Activated CD4-positive, CD25-positive, alpha-beta regulatory T cell treated with anti-CD3 and anti-CD28 coated beads, Interleukin-2, amount 50 U/mL, for 72 hours (primary cell): ENCODE measurements at places on chromosomes 3 and 15.

DNA sequence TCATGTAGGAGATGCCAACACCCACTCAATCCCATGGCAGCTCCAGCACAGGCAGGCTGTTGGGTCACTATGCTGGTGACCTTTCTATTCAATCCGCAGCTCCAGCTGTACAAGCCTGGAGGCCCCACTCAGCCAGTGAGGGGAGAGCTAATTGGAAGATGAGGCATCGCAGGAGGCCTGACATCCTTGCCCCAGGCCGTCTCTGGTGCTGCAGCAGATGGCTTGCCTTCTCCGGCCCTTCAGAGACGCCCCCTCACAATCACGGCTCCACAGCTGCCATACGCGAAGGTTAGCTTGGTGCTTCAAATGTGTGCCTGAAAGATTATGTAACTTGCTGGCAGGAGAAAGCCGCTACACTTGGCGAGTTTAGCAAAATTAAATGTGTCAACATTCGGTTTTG is 104.2 kb upstream of the CLSTN2 start:
- no peak for DNase-seq

DNA sequence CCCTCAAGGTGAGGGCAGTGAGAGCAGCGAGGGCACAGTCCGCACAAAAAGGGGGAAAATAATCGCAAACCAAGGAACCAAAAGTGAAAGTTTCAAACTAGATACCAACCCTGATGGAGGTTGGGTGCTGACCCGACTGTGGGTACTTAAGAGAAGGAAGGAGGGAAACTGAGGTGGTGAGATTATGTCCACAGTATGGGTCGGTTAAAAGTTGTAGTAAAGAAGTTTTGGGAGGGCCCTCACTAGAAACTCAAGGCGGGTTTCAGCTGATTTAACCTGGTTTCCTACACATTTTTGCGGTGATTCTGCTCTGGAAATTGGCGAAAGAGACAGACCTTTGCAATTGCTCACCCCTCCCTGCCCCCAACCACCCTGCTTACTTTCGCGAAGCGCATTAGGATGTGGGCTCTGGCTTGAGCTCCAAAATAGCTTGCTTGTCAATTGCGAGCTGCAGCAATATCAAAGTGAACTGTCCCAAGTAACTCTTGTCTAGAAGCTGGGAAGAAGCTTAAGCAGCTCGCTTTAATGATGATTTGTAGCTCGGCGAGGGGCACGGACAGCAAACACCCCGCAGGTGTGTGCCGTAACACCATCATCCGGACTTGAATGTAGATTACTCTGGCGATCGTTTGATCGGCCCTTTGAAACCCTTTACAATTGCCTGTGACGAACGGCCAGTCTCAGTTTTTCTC is 15.8 kb downstream of the SOX2 start:
- DNase-seq: no peak

DNA sequence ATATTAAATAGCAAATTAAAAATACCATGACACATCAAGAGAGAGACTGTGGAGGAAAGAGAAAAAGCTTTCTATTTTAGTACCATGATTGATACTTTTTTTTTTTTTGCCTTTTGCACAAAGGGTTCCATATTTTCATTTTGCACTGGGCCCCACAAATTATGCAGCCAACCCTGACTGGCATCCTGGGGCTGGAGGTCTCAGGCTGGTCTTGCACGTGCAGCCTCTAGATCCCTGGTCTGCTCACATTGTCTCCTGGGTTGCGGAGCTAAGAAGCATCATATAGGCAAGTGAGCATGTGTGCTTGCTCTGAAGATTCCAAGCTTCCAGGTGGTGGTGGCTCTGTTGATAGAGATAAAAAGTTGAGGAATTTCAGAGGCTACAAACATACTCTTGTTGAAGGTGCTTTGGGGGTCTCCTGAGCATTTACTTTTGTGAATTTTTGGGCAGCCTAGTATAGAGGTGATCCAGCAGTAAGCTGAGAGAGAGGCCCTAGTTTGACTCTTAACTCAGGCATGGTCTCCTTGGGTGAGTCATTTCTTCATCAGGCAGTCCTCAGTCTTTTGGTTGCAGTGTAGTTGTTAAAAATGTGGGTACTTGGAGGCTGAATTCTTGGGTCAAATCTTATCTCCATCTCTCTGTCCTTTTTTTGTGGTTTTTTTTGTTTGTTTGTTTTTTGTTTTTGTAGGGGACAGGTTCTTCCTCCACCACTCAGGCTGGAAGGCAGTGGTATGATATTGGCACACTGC is 31.3 kb downstream of the SMAD3 start:
- DNase-seq: no peak

- no peak for DNase-seq
These were observed 13.9 kb downstream of the MAPKAPK3 start for GRCh38 chr3:50630877-50631276.

GRCh38 chr15:96285305-96285704 is 45.2 kb upstream of the NR2F2 start:
- DNase-seq: no peak

DNA sequence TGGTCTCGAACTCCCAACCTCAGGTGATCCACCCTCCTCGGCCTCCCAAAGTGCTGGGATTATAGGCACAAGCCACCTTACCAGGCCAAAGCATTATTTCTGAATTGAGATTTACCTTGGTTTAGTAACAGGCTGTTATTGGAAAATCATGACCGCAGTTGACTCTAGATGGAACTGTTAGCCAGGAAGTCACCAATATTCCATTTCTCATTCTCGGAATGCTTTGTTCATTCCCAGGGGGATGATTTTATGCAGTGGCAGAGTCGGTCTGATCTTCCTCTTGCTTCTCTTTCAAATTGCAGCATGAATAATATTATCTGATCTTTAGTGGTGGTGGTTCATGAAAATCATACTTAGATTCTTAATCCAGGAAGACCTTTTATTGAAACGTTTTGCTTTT is 195.5 kb upstream of the MBNL1 start:
- no peak for DNase-seq

GRCh38 chr3:4396542-4396941 is 70.5 kb downstream of the SUMF1 start:
- DNase-seq: no peak

- no peak for DNase-seq
These were observed 62.7 kb upstream of the DNAJC19 start for GRCh38 chr3:181052256-181052655.

DNA sequence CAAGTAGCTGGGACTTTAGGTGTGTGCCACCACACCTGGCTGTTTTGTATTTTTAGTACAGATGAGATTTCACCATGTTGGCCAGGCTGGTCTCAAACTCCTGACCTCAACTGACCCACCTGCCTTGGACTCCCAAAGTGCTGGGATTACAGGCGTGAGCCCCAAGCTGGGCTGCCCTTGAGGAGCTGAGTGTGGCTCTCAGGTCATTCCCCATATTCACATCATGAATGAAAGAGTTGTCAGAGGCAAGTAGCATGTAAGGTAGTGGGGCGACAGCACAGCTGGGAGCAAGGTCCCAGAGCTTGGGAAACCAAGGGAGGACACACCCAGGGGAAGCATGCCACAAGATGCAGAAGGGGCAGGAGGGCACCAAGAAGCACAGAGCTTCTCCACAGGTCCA is 4.9 kb downstream of the CCDC71 start:
- no peak for DNase-seq

- DNase-seq: no peak
These were observed 145.5 kb downstream of the FBN1 start for GRCh38 chr15:48499978-48500377.

DNA sequence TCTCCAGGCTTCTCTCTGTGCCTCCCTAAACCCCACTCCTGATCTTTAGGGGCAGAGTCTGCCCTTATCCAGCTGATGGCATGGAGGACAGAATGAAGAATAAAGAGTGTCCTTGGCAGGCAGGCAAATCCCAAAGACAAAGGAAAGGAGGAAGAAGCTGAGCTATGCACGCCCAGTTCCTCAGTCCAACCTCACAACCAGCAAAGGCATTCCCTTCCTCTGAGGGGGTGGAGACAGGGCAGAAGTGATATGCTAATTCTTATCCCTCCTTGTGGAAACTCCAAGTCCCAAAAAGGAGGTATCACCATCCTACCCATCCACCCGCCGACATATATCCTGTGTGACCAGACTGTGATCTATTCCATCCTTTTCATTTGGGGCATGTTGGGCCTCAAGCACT is 10.5 kb upstream of the CCDC54 start:
- DNase-seq: no peak

GRCh38 chr15:85828874-85829273 is 34.1 kb upstream of the KLHL25 start:
- DNase-seq: no peak

DNA sequence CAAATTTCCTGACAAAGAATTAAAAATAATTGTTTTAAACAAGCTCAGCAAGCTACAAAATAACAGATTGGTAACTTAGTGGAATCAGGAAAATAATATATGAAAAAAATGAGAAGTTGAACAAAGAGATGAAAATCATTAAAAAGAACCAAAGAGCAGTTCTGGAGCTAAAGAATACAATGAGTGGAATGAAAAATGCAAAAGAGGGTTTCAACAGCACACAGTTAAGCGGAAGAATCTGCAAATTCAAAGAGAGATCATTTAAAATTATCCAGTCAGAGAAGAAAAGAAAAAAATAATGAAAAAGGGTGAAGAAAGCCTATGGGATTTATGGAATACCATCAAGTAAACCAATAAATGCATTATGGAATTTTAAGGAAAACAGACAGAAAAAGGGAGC is 6.2 kb upstream of the GABRR3 start:
- DNase-seq: no peak

DNA sequence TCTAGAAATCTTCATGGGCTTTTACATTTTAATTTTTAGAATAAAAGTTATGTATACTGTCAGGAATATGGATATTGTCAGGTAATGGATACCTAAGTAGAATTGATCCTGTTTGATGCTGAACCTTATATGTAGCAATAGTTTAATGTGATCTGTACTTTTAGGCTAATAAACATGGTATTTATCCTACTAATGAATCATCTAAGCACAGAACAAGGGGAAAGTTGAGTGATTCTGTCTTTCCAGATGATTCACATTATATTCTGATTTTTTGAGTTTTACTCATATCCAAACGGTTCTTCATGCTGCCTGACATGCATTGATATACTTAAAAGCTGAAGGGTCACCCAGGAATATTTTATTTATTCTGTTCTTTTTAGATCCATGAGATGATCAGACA is 34.5 kb downstream of the FANCI start:
- no peak for DNase-seq

GRCh38 chr15:69290346-69291164 is 8.2 kb upstream of the PAQR5 start:
- no peak for DNase-seq

DNA sequence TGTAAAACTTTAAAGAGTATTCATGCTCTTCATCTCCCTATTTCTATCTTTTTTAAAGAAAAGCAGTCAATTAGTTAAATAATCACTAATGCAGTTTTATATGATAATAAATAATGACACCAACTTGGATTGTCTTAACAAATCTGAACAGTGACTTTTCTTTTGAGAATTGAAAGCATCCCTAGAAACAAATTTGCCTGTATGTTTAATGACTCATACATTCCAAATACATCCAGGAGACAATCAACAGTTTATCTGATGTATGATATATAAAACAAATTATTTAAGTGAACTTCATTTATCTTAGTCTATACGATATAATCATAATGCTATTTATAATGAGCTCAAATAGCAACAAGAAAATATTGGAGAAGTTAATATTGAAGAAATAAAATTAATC is 78.0 kb downstream of the ALCAM start:
- no peak for DNase-seq

DNA sequence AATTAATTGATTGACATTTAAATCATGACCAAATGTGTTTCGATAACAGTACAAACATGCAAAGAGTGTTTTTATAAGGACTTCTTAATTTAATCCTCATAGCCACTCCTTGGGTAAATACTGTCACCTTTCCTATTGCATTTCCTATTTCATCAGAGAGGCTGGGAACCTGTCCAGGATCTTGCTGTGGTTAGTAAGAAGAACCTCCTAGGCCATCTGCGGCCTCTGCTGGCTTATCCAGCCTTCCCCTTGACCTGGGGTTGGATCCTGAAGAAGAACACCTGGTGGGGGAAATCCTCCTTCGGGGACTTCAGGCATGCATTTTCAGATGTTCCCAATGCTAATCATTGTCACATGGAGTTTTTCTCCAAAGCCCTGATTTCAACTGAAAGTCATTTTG is 25.5 kb downstream of the GLDN start:
- no peak for DNase-seq

DNA sequence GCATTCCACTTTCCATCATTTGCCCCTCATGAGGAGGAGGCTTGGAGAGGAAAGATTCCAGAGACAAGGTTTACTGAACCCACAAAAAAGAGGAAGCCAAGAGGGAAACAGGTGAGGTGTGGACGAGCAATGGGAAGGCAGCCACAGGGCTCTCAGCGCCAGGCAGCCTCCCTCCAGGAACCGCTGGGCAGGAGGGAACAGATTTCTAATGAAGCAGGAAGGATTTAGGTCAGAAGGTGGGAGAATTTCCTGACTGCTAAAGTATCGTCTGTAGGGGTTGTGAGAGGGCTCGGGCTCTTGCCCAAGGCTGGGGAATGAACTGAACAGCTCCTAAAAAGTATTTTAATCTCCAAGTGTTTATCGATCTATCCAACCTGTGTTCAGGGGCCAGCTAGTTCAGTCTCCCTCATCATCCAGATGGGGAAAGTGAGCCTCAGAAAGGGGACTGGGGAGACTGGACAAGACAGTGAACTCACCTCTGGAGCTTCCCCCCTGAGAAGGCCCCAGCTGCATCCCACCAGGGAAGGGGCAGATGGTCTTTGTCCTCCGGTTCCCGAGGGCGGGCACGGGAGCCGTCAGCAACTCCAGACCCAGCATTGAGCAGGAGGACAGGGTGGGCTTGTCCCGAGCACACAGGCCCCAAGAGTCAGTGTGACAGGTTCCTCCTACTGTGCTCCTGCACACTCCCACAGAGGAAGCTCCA is 10.5 kb downstream of the LOXL1 start:
- no peak for DNase-seq

DNA sequence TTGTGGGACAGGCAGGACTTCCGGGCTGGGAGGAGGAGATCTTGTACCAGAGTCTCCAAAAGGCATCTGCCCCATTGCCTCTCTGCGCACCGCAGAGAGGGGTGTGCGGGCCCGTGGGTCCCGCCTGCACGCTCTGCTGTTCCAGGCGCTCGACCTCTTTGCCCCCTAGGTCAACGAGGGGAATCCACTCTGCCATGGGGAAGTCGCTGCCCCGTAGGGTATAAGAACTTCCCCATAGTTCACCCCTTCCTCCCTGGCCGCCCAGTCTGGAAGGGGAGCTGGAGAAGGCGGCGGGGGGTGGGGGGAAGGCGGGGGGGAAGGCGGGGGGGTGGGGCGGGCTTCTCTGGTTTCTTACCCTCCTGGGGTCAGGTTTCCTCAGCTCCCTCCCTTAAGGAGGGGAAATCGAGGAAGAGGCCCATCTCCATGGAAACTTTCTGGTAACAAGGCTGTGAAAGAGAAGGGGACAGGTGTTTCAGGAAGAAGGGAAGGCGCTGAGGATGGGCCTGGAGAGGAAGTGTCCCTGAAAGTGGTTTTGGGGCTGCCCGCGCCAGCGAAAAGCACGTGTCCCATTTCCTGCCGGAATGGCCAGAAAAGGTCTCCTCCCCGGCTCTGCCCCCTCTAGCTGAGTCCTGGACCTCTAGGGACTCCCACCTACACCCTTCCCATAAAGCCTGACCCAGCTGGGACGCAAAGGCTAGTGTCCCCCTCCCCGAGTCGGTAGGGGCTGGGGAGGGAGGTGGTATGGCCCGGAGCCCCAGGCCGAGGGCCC is 27.5 kb downstream of the NR1I2 start:
- DNase-seq: peak; percentile 37
